ENCODE measurements at places on chromosomes 2 and 18.

- DNase-seq: peak; percentile 53
Measured at GRCh38 chr18:62660691-62661090, 54.6 kb upstream of the PHLPP1 start.

- no peak for DNase-seq
Measured at GRCh38 chr2:9415516-9416169, 7.7 kb downstream of the ITGB1BP1 start.

GRCh38 chr2:50724837-50725236 lies 307.1 kb downstream of the NRXN1 start:
- peak; percentile 57 for DNase-seq

DNA sequence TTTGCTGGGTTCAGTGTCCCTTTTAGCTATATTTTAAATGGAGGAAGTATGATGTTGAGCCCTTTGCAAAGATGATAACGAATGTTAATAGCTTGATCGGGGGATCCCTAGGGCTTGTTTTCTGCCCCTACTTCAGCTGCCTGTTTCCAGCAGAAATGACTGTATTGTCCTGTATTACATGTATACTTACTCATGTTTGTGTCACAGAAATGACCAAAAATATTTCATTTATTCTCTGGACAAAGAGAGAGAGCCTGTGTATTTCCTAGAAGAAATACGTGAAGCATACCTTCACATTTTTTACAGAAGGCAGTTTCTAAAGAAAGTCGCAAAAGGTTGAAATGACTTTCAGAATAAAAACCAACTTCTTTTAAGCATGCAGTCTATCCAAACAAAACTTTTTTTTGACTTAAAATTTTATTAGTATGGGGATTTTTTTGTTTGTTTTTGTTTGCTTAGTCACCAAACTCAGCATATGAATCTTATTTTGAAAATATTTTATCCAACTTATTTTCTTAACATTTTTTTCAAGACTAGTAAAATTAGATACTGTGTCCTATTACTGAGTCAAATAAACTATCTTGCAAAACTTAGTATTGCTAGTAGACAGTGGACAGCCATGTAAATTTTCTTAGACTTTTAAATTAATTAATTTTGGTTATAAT lies 68.9 kb downstream of the PTRHD1 start:
- DNase-seq: no peak

DNA sequence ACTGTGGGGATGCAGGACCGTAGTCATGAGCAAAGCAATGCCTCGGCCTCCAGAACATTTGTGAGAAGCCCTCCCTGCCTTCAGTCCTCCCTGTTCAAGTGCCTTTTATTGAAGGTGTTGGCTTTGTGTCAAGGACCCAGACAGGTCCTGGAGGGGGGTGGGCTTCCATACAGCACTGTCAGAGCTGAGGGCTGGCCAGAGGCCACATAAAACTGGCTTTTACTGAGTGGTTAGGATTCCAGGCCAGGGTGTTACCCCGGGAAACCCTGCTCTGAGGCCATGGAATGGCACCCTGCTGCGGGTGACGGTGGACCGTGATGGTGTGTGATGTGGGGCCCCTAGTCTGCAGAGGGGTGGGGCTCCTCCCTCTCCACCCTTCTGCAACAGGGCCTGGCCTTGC lies 41.6 kb downstream of the TOGARAM2 start:
- no peak for DNase-seq

- DNase-seq: peak; percentile 7
Measured at GRCh38 chr2:78979380-78980151, 45.9 kb upstream of the REG3G start.
